Nucleus accumbens (tissue), 56 donors: ENCODE measurements at places on chromosomes 4 and X.

DNA sequence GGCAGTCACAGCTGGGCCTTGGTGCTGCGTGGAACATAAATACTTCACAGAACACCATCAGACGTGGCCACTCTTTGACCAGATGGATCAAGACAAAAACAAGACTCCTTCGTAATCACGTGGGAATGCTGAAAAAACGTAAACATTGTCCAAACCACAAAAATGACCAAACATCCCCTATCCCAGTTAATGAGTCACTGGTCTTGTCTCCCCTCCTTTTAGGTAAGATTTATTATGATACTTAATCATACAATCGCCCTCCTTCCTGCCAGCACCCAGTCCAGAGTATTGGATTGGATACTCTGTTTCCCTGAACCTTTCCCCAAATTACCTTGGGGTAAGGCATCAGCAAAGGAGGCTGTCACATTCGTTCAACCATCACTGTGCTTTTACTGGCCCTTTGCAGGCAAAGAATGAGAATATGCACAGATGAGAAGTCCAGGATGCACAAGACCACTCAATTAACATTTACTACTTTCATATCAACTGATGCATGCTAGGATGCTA is 601 bp upstream of the TCEANC start:
- no peak for DNase-seq

GRCh38 chr4:76659103-76659490 is 224.1 kb downstream of the SHROOM3 start:
- DNase-seq = no peak

DNA sequence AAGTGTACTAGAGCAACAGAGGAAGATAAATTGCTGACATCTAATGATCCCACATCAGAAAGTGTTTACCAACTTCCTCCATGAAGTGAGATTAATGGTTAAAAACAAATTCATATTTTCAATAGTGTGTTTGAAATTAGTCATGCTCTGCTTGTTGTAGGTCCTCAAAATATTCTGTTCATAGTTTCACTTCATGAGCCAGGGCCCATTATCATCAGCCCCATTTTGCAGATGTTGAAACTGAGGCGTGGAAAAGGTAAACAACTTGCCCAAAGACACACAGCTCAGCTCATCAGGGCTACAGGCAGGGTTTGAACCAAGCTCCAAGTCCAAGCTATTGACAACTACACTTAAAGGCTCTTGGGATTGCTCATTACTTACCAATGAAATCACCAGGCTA is 103.5 kb upstream of the PPARGC1A start:
- DNase-seq = no peak

GRCh38 chr4:118950929-118951570 is 62.4 kb downstream of the SYNPO2 start:
- DNase-seq = no peak

DNA sequence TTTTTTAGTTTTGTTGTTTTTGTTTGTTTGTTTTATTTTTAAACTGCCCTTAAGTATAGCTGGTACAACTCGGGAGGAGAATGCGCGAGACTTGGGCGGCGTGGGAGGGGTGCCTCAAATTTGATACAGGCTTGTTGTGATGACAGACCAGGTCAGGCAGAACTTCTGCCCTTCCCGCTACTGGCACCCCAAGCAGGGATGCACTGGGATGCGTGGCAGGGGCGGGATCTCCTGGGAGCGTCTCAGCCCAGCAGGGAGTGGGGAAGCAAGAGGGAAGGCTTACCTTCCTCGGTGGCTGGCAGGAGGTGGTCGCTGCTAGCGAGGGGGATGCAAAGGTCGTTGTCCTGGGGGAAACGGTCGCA is 851 bp downstream of the SFRP2 start:
- DNase-seq = no peak

DNA sequence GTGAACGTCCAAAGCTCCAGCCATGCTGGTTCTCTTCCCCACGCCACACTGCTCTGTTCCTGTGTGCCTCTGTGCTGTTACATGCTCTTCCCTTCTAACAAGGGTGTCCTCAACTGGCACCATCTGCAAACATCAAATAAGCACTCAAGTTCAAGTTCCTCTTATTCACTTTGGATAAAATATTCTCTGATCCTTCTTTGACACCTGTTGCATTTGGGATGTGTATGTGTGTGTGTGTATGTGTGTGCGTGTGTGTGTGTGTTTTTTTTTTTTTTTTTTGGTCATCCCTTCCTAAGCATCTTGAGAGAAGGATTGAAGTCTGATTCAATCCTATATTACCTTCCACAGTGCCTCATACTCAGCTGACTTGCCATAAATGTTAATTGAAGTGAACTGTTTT is 204.0 kb upstream of the ANXA3 start:
- DNase-seq = no peak

- no peak for DNase-seq
These were observed 16.5 kb downstream of the CXCL1 start for GRCh38 chr4:73885574-73886267.
